ENCODE measurements at places on chromosomes 6 and 20.

DNA sequence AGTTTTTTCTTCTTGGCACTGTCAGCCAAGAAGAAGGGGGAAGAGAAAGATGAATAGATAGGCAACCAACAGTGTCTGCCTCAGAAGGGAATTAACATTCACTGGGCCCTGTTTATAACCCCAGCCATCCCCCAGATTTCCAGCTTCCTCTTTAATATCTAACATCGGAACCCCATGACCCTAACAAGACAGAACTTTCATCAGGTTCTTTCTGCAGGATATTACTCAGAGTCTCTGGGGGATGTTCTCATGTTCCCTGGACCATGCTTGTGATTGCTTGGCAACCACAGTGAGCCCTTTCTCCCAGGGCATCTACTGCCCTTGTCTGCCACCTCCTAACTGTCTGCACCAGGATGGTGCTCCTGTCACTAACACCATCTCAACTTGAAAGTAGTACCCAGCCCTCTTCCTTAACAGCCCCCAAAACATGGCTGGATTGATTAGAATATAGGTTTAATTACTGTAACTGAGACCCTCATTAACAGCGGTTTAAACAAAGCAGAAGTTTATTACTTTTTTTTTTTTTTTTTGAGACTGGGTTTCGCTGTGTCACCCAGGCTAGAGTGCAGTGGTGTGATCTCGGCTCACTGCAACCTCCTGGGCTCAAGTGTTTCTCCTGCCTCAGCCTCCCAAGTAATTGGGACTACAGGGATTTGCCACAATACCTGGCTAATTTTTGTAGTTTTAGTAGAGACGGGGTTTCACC lies 12.0 kb upstream of the PTPN1 start:
- DNase-seq = no peak

- DNase-seq = no peak
These were observed 128.8 kb upstream of the PDE7B start for GRCh38 chr6:135722679-135723078.

GRCh38 chr6:41832263-41832662 lies 44.8 kb downstream of the TOMM6 start:
- DNase-seq = no peak

DNA sequence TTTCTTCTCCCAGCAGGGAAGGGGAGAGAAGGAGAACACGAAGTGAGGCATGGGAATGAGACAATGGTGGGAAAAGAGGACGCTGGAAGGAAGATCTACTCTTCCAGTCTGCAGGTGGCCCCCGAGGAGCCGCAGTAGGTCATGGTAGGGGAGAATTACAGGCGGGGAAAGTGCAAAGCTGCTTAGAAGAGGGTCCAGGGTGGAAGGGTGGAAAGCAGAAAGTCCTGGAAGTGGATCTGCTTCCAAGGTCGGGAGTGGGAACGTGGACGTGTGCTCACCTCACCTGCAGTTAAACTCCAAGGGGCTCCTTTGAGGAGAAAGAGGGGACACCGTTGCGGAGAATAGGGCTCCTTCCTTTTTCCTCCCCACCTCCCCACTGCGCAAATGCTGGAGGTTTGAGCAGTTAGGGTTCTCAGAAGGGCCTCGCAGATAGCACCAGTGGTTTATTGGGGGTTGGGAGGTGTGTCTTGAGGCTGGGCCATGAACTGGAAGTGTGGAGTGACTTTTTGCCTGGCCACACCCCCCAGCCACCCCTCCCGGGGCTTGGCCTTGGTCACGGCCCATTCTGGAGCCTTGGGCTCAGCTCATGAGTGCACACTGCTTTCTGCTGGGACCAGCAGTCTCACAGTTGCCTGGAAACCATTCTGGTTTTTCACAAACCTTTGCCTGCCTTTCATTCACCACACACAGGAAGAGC lies 100.4 kb upstream of the MLN start:
- no peak for DNase-seq

DNA sequence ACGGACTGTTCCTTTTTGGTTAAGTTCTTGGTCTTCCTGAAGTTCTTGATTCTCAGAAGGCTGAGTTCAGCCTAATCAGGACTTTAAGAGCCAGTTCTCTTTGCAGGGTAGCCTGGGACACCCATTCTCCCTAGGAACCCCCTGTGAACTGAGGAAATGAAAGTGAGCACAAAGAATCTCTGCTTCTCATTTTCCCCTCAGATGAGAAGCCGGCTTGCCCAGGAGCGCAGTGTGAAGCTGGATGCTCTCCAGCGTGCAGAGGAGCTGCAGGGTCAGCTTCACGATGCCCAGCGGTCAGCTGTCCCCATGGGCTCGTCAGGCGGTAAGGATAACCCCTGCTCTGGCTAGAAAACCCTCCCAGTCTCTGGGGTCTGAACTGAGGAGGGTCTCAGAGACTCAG lies 34.0 kb downstream of the CD164 start:
- no peak for DNase-seq

- no peak for DNase-seq
These were observed 6.1 kb downstream of the KLHL31 start for GRCh38 chr6:53659458-53659857.

DNA sequence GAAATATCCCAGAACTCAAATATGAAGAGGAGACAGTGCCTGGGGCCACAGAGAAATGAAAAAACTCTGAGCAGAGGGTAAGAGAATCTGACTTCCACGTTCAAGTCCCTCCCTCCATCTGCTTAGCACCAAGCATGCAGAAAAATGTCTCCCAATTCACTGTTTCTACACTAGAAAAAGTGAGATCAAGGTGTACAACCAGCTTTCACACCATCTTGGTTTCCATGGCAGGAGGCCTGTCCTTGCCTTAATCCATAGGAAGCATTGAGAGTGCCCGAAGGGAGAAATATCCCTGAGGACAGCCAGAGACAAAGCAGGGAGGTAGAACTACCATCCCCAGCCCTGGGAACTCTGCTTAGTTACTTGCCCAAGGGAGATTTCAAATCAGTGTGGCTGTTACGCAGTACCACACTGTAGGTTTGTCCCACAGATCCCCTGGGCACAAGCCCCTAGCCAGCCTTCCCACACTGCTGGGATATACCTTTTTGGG lies 82.9 kb downstream of the SCML4 start:
- DNase-seq = no peak

DNA sequence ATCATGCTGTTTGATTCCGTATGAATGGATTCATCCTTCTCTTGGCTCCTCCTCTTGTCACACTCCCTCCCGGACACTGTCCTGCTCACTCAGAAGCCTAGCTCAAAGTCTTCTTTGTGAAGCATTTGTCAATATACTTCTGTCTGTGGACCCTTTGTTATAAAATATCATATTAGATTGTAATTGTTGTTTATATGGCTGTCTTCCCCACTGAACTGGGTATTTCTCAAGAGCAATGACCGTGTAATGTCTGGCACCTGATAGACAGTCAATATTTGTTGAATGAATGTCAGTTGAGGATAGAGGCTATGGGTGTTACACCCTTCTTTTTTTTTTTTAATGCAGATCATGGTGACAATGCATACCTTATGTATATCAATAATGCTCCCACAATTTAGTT lies 335.3 kb downstream of the SOX4 start:
- DNase-seq = no peak

GRCh38 chr20:39103732-39104131 lies 141.6 kb downstream of the DHX35 start:
- no peak for DNase-seq

DNA sequence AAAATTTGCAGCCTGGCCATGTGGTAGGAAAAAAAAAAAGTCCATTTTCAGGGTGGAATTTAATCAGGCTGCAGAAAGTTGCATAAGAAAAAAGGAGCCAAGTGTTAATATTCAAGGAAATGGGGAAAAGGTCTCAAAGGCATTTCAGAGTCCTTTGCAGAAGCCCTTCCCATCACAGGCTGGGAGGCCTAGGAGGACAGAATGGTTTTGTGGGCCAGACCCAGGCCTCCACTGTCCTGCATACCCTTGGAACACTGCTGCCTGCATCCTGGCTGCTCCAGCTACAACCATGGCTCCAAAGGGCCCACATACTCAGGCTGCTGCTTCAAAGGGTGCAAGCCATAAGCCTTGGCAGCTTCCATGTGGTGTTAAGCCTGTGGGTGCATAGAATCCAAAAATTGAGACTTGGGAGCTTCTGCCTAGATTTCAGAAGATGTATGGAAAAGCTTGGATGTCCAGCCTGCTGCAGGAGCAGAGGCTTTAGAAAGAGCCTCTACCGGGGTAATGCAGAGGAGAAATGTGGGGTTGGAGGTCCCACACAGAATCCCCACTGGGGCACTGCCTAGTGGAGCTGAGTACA lies 239.0 kb upstream of the STXBP5 start:
- no peak for DNase-seq

GRCh38 chr6:28542440-28543296 lies 17.0 kb downstream of the GPX5 start:
- DNase-seq = peak; percentile 90

DNA sequence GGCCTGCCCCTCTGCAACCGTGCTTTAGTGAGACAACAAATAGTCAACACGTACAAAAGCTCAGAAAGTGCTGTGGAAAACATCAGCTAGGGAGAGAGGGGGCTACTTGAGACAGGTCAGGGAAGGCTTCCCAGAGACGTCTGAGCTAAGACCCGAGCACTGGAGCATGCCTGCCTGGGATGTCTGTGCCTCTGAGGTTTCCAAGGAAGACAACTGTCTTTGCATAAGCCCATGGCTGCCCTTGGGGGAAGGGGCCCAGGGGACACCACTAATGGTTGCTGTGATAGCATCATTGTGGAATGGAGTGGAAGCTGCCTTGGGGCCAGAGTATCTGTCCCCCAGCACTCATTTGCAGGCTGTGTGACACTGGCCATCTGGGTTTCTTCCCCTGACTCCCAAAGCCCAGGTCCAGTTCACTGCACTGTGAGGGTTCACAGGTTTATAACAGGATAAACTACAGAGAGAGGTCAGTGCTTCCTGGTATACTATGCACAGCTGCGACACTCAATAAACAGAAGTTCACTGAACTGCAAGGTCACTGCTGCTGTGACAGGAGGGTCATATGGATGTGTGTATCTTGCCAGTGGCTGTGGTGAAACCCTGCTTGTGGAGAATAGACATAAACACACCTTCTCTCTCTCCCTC lies 1.5 kb upstream of the ARFGEF2 start:
- DNase-seq = no peak

DNA sequence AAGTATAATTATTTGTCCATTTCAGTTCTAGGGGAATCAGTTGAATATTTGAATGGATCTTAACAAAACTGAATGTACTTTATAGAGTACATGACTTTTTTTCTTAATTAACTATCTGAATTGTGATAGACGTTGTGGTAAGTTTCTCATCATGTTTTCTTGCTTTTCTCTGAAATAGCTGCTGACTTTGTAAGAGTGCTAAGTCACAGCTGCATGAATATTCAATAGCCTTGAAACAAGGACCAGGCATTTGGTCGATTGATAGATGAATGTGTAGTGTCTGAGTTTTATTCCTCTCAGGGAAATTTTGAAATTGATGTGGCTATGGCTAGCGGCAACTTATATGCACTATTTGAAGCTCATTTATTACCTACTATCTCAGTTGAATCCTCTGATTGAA lies 56.0 kb downstream of the ADGRB3 start:
- DNase-seq = no peak

GRCh38 chr6:39367700-39368099 lies 45.2 kb upstream of the KCNK16 start:
- no peak for DNase-seq

DNA sequence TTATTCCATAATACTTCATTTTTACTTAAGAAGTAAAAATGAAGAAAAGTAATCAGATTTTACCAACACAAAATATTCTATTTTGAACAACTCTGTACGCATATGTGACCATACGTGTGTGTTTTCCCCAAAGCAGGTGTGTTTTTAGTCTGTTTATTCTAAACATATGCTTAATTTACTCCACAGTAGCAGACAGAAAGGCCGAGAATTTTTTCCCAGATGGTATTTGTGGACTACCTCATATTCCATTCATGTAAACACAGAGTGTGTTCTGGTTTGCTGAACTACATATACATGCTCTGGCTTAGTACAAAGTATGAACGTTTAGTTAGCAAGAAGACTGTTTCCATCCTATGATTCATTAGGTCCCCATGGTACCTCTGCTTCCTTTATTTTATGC lies 233.3 kb upstream of the RUNX2 start:
- no peak for DNase-seq

GRCh38 chr6:157380458-157380778 lies 572 bp upstream of the ZDHHC14 start:
- no peak for DNase-seq

- DNase-seq = no peak
These were observed 18.8 kb downstream of the AK9 start for GRCh38 chr6:109672175-109672574.

DNA sequence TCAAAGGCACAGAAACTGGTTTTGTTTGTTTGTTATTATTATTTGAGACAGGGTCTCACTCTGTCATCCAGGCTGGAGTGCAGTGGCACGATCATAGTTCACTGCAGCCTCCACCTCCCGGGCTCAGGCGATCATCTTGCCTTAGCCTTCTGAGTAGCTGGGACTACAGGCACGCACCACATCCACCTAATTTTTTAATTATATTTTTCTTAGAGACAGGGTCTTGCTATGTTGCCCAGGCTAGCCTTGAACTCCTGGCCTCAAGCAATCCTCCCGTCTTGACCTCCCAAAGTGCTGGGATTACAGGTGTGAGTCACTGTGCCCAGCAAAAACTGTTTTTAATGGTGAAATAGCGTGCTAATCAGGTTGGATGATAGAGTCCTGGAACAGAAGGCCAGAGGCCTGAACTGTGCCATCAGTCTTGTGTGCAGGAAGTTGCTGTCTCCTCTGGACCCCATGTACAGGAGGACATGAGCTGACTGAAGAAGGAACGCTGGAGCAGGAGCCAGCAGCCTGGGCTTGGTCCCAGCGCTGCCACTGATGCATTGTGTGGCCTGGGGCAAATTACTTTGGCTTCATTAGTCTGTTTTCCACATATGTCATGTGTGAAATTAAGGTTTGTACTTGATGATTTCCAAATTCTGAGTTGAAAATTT lies 4.9 kb downstream of the TM9SF4 start:
- no peak for DNase-seq

DNA sequence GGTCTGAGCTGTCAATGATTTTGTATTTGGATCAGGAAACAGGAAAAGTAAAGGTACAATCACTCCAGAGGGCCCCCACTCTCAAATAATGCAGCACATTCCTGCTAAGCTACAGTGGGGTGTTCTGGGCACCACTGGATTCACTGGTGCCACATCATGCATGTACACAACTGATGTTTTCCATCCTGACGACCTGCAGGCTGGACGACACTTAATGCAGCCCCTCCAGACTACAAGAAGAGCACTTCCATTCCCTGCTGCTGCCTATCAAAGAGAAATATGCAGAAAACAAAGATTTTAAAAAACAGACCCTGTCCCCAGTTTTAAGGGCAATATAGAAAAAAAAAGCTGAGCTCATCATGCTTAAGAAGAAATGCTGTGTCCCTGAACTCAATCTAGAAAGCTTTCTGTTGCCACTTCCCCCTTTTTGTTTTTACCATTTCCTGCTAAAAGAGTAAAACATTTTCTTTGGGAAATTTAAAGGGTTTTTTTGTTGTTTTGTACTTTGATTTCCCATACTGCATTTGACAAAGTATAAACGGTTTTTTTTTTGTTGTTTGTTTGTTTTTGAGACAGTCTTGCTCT lies 35.5 kb downstream of the ABHD12 start:
- DNase-seq = no peak

Data from HAP-1 (cell line).